ENCODE measurements at places on chromosomes 2 and 18.
A peak's percentile ranks its signal among the peaks of the same experiment; 100 is the strongest.

- no peak for DNase-seq
Observed at GRCh38 chr2:59277671-59278070, 1036.5 kb upstream of the FANCL start.

- no peak for DNase-seq
Observed at GRCh38 chr2:201754717-201755415, 25.9 kb downstream of the ALS2 start.

DNA sequence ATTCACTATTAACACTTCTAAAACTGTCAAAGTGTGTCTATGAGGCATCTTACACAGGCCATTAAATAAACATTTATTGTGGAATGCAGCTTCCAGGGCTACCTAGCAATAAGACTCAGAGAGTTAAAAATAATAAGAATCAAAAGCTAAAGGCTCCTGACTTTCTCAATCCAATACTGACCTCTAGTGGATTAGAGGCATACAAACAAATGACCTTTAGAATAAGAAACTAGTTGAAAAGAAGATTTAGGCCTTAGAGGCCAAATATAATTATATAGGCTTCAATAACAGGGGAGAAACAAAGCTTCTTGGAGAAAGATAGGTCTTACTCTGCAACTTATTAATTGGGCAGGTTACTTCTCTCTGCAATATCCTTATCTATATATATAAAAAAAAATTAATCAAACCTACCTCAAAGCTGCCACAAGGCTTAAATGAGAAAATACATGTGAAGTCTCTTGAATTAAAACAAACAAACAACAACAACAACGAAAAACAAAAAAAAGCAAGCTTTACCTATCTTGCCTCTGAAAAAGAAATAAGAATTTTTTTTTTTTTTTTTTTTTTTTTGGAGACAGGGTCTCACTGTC is 246.1 kb downstream of the EXOC6B start:
- DNase-seq: peak; percentile 38

- peak; percentile 54 for DNase-seq
Observed at GRCh38 chr2:112582314-112582746, 2.1 kb upstream of the CHCHD5 start.

- no peak for DNase-seq
Observed at GRCh38 chr2:169018390-169018789, 12.7 kb downstream of the ABCB11 start.

GRCh38 chr2:39492095-39492590 is 55.1 kb upstream of the MAP4K3 start:
- DNase-seq: peak; percentile 93

GRCh38 chr2:42752314-42752713 is 11.6 kb downstream of the OXER1 start:
- no peak for DNase-seq

GRCh38 chr2:121501554-121501953 is 29.1 kb upstream of the RNU4ATAC start:
- DNase-seq: no peak

- DNase-seq: no peak
Observed at GRCh38 chr2:228446734-228447133, 265.2 kb upstream of the SPHKAP start.

GRCh38 chr2:65396348-65397026 is 35.9 kb downstream of the SPRED2 start:
- DNase-seq: peak; percentile 50

- no peak for DNase-seq
Observed at GRCh38 chr2:2328848-2329247, 2.2 kb downstream of the MYT1L start.

- no peak for DNase-seq
Observed at GRCh38 chr2:216873573-216873972, 13.7 kb upstream of the TNP1 start.

DNA sequence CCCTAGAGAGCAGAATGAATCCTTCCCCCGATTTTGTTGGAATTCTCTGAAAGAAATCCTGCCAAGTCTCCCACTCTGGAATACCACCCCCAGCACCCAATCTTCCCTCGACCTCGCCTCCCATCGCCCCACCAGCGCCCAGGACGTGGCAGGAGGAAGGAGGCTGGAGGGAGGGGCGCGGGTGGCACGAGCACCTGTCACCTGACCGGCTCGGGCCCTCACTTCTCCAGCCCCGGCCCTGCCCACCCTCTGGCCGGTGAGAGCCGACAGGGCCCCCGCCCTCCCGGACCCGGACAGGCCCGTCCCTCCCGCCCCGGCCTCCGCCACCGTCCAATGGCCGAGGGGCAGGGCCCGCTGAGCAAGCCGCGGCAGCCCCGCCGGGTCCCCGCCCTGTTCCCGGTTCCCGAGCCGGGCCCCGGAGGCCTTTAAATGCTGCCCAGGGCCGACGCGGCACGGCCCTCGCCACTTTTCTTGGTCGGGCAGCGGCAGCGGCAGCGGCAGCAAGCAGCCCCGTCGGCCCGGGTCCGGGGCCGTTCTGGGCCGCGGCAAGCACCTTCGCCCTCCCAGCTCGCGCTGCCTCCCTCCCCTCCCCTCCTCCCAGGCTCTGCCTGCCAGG is at the start of gene LGALSL:
Gene LGALSL, plus strand, starts transcription at position 393 of the 616 bp plus-strand sequence. CDS start 384 bp downstream, outside the sequence.
- peak; percentile 14 for DNase-seq

DNA sequence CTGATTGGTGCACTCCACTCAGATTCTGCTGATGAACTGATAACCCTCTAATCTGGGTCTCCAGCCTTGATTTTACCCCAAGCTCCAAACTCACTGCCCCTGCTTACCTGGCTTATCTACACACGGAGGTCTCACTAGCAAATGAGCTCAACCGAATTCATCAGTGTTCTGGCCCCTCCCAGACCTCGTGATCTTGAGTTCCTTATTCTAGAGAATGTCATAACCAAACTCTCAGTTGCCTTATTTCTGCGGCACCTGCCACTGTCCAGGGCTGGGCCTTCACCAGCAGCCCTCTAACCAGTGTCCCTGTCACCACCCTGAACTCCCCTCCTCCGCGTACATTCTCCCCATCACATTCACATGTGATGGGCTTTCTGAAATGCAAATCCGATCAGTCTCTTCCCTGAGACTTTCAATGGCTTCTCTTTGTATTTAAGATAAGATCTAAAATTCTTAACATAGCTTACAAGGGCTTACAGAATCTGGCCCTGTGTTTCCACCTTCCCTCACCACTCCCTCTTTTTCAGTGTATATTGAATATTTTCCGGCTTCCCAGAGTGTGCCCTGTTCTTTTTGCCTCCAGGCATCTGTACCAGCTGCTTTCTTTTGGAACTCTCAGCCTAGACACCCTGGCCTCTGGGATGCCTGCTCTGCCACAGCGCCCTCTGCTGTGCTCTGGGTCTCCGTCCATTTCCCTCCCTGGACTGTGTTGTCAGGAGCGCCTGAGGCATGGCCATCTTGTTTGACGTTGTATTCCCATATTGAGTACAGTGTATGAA is 31.1 kb downstream of the NAB1 start:
- DNase-seq: no peak

GRCh38 chr2:198706476-198707082 is 751.2 kb downstream of the SATB2 start:
- DNase-seq: no peak

Data from stromal cell of bone marrow (primary cell).